ENCODE measurements at places on chromosomes 13 and 19. TPM values are rescaled to one million over a fixed set of nuclear protein-coding genes. Genes with fewer than 3 reads are reported as not detected.

DNA sequence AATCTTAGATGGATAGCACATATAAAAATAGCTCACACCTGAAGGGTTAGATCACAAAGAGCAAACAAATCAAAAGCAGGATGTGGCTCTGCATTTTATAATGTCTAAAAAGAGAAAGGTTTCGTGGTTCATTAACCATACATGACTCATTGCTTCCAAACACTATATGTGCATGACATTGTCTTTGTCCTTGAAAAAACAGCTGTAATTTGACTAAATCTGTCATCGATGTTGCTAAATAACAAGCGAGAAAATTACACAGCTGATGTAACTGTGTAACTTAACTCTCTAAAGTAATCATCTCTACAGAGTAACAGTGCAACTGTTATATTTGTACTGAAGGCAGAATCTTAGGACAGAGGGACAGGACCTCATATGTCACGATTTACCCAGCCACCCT, 383.1 kb upstream of the GPC6 start:
- H3K27me3 ChIP-seq = no peaks in the 10 kb centered on the region
- H3K4me3 ChIP-seq = no peak overlapping the region
- no peak for DNase-seq

DNA sequence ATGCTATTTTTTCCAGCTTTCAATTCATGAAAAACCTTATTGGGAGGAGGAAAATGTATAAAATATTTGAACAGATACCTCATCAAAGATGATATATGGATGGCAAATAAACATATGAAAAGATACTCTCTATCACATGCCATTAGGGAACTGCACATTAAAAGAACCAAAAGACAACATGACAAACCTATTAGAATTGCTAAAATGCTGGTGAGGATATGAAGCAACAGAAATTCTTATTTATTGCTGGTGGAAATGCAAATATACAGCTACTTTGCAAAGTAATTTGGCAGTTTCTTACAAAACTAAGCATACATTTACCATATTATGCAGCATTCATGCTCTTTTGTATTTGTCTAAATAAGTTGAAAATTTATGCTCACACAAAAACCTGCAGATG, 1783.9 kb upstream of the PCDH20 start:
- H3K4me3 ChIP-seq = no peak overlapping the region
- H3K27me3 ChIP-seq = no peaks in the 10 kb centered on the region
- no peaks in the 10 kb centered on the region for H3K4me1 ChIP-seq
- no peak overlapping the region for H3K27ac ChIP-seq
- DNase-seq = no peak

The APOC4 gene
- polyA plus RNA-seq = not detected

GRCh38 chr13:27635266-27635665, 13.6 kb downstream of the POLR1D start:
- H3K4me3 ChIP-seq = no peak overlapping the region
- peaks cover 9% of the 10 kb centered on the region for H3K36me3 ChIP-seq
- no peaks in the 10 kb centered on the region for H3K27me3 ChIP-seq
- no peak overlapping the region for H3K27ac ChIP-seq
- DNase-seq = no peak
- peaks cover 80% of the 10 kb centered on the region for H3K4me1 ChIP-seq

All from naive thymus-derived CD8-positive, alpha-beta T cell (primary cell).